ENCODE measurements at places on chromosomes 1 and 21.

DNA sequence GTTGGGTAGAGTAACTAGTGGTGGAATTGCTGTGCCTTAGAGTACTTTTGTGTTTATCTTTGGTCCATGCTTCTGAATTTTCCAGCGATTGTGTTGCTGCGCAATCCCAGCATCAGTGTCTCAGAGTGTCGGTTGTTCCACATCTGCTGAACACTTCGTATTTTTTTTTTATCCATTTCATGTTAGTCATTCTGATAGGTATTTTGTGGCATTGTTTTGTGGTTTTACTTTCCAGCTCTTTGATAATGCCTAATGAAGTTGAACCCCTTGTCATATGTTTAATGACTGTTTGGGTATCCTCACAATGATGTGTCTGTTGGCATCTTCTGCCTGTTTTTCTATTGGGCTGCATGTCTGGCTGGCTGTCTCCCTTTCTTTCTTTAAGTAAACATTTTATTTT lies 13.6 kb downstream of the TUFT1 start:
- no peak overlapping the region for H3K4me3 ChIP-seq
- H3K27me3 ChIP-seq: no peaks in the 10 kb centered on the region
- no peaks in the 10 kb centered on the region for H3K36me3 ChIP-seq
- H3K4me1 ChIP-seq: peaks cover 6% of the 10 kb centered on the region

GRCh38 chr21:45590726-45591618 lies 48.7 kb upstream of the SLC19A1 start:
- H3K27ac ChIP-seq: no peak overlapping the region
- no peaks in the 10 kb centered on the region for H3K27me3 ChIP-seq
- H3K4me3 ChIP-seq: no peak overlapping the region
- DNase-seq: no peak

DNA sequence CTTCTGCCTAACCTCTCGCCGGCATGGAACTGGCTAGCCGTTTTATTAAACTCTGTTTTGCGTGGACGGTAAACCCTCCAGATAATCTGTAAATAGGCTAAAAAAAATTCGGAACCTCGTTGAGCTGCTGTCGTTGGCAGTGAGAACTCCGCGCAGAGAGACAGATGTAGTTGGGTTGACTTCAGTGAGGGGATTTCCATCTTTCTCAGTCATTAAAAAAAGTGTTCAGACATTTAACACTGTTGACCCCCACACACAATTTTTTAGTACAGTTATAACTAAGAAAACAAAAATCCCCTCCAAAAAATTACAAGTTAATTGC lies 464 bp downstream of the PARK7 start:
- DNase-seq: no peak
- H3K27me3 ChIP-seq: no peaks in the 10 kb centered on the region
- peak overlapping the region; percentile 63 for H3K4me3 ChIP-seq
- H3K36me3 ChIP-seq: no peaks in the 10 kb centered on the region
- H3K27ac ChIP-seq: peak overlapping the region; percentile 52
- peaks cover 12% of the 10 kb centered on the region for H3K4me1 ChIP-seq

- H3K27ac ChIP-seq: no peak overlapping the region
- DNase-seq: no peak
- H3K4me1 ChIP-seq: peaks cover 28% of the 10 kb centered on the region
- H3K36me3 ChIP-seq: no peaks in the 10 kb centered on the region
- H3K4me3 ChIP-seq: no peak overlapping the region
These were observed 32.9 kb downstream of the DUSP10 start for GRCh38 chr1:221708987-221709386.

DNA sequence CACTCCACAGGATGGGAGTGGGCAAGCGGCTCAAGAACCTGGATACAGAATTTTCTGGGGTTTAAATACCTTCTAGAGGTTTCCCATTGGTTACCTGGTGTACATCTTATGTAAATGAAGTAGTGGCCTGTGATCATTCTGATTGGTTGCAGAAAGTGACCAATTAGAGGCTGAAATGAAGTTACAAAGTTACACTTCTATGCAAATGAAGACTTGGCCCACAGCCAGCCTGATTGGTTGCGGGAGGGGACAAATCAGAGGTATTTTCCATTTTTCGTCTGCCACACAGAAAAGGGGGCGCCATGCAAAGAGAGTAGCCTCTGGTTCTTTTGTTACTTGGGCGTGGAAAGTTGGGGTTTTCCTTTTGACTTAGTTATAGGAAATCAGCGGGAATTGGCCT lies 8.9 kb downstream of the KCNAB2 start:
- no peak overlapping the region for H3K4me3 ChIP-seq
- H3K36me3 ChIP-seq: no peaks in the 10 kb centered on the region

GRCh38 chr1:221439008-221439746 lies 302.7 kb downstream of the DUSP10 start:
- H3K4me1 ChIP-seq: no peaks in the 10 kb centered on the region
- DNase-seq: no peak
- H3K27ac ChIP-seq: no peak overlapping the region
- H3K27me3 ChIP-seq: peaks cover 6% of the 10 kb centered on the region
- no peak overlapping the region for H3K4me3 ChIP-seq

- DNase-seq: no peak
- no peaks in the 10 kb centered on the region for H3K27me3 ChIP-seq
- H3K4me1 ChIP-seq: peaks cover 7% of the 10 kb centered on the region
- H3K4me3 ChIP-seq: no peak overlapping the region
- no peak overlapping the region for H3K27ac ChIP-seq
These were observed 12.1 kb downstream of the ARHGEF11 start for GRCh38 chr1:157033357-157033876.

- H3K36me3 ChIP-seq: peaks cover 36% of the 10 kb centered on the region
- H3K27ac ChIP-seq: peak overlapping the region; percentile 98
- peaks cover 20% of the 10 kb centered on the region for H3K4me1 ChIP-seq
- no peak overlapping the region for H3K4me3 ChIP-seq
- DNase-seq: no peak
These were observed 1.7 kb downstream of the CC2D1B start for GRCh38 chr1:52364235-52364839.

GRCh38 chr1:26017606-26018005 lies 4.0 kb upstream of the EXTL1 start:
- H3K27ac ChIP-seq: no peak overlapping the region
- no peak for DNase-seq
- peaks cover 58% of the 10 kb centered on the region for H3K4me1 ChIP-seq
- no peak overlapping the region for H3K4me3 ChIP-seq
- H3K36me3 ChIP-seq: no peaks in the 10 kb centered on the region

DNA sequence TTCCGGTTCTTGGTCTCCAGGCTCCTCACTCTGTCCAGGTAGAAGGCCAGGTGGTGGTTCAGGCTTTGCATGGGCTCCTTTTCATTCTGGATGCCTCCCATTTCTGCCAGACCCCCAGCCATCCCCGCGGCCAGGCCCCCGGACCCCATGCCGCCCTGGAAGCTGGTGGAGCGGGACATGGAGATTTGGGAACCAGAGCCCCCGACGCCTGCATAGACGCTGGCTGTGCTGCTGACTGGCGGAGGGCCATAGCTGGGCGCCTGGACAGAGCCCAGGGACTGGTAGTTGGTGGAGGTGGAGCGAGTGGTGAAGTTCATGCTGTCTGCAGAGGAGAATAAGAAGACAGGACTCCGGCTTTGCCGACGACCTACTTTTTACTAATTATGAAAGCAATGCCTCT lies 7.1 kb upstream of the SHCBP1L start:
- H3K4me1 ChIP-seq: no peaks in the 10 kb centered on the region
- no peak overlapping the region for H3K27ac ChIP-seq
- no peak for DNase-seq
- H3K27me3 ChIP-seq: no peaks in the 10 kb centered on the region

DNA sequence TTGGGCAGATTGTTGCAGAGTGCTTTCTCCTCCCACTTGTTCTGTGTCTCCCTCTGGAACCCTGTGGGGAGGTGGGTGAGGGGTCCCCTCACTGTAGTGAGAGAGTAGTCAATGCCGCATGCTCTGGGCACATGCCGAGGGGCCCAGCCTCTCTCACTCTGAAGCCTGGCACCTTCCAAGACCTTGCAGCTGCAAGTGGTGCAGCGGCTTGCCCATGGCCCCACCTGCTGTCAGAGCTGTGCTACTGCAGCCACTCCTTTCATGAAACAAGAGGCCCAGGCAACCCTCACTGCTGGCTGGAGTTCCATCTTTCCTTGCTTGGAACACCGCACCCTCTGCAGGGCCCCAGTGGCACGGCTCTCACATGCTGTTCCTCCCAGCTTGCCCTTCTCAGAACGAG lies 58.4 kb upstream of the COL6A1 start:
- peak; percentile 74 for DNase-seq
- H3K4me3 ChIP-seq: no peak overlapping the region
- H3K27ac ChIP-seq: no peak overlapping the region

DNA sequence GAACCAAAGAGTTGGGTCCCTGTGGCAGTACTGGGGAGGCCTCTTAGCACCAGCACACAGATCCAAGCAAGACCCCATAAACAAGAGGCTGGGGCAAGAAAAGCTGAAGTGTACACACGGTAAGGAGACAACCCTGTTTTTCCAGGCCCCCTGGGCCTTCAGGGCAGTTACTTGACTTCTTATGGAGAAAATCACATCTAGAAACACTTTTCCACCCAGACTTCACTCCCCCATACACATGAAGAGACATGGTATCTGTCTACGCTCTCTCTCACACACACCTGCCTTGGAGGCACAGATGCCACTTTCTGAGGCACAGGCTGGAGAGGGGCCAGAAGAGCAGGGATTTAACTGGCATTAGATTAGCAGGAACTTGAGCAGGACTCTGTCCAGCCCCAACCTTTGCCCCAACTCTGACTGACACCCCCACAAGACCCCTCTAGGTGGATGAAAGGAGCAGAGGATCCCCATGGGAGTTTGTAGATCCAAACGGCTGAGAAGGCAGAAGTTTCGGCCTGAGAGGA lies 2.2 kb downstream of the CERS2 start:
- H3K4me1 ChIP-seq: peaks cover 58% of the 10 kb centered on the region
- no peaks in the 10 kb centered on the region for H3K27me3 ChIP-seq
- H3K27ac ChIP-seq: peak overlapping the region; percentile 94

GRCh38 chr1:55310505-55310971 lies 95.4 kb upstream of the USP24 start:
- H3K27ac ChIP-seq: no peak overlapping the region
- DNase-seq: no peak
- H3K27me3 ChIP-seq: peaks cover 5% of the 10 kb centered on the region
- no peaks in the 10 kb centered on the region for H3K36me3 ChIP-seq

- H3K27ac ChIP-seq: no peak overlapping the region
- no peaks in the 10 kb centered on the region for H3K36me3 ChIP-seq
- DNase-seq: no peak
- H3K4me1 ChIP-seq: peaks cover 4% of the 10 kb centered on the region
- no peaks in the 10 kb centered on the region for H3K27me3 ChIP-seq
- no peak overlapping the region for H3K4me3 ChIP-seq
These were observed 81.5 kb downstream of the SELENOF start for GRCh38 chr1:86832433-86832832.

DNA sequence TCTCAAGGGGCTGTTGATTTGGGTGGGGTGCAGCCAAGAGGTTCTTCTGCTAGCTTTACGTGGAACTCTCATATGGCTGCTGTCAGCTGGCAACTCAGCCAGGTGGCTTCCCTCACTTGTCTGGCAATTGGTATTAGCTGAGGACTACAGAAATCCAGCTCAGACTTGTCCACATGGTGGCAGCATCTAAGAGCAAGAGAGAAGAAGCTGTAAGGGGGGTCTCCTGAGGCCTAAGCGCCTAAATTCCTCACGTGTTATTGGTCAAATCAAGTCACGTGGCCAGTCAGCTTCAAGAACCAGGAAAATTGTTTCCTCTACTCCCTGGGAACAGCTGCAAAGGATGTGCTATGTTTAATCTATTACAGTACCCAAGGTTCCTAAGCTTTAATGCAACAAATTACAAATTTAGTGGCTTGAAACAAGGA lies 4.2 kb upstream of the DYRK3 start:
- no peak overlapping the region for H3K27ac ChIP-seq
- no peaks in the 10 kb centered on the region for H3K27me3 ChIP-seq
- no peak overlapping the region for H3K4me3 ChIP-seq
- H3K4me1 ChIP-seq: peaks cover 16% of the 10 kb centered on the region

GRCh38 chr1:156097499-156098178 lies 15.4 kb upstream of the MEX3A start:
- no peaks in the 10 kb centered on the region for H3K27me3 ChIP-seq
- H3K36me3 ChIP-seq: no peaks in the 10 kb centered on the region
- no peak overlapping the region for H3K4me3 ChIP-seq
- H3K27ac ChIP-seq: no peak overlapping the region

- no peak overlapping the region for H3K4me3 ChIP-seq
- H3K27ac ChIP-seq: no peak overlapping the region
- no peaks in the 10 kb centered on the region for H3K27me3 ChIP-seq
- H3K36me3 ChIP-seq: no peaks in the 10 kb centered on the region
- H3K4me1 ChIP-seq: no peaks in the 10 kb centered on the region
These were observed 135.4 kb upstream of the TNR start for GRCh38 chr1:175878775-175879174.

GRCh38 chr1:180231506-180231921 lies 1.4 kb downstream of the LHX4 start:
- no peak overlapping the region for H3K27ac ChIP-seq
- H3K36me3 ChIP-seq: no peaks in the 10 kb centered on the region
- H3K4me1 ChIP-seq: peaks cover 21% of the 10 kb centered on the region
- DNase-seq: no peak

DNA sequence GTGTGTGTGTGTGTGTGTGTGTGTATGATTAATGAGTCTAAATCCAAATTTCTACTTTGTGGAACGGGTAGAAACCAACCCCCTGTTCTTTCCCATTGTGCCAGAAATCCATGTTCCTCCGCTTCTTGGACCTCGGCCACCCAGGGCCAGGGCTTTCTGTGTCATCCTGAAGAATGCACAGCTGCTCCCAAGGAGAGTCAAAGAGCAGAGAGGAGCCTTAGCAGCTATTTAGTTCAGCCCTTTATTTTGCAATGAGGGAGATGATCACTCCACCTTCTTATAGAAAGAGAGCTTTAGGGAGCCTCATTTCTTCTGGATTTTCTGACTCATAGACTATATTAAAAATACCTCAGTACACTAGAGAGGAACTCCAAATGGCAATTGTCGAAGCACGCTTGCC lies 489.3 kb upstream of the VAMP3 start:
- no peaks in the 10 kb centered on the region for H3K4me1 ChIP-seq
- H3K27me3 ChIP-seq: no peaks in the 10 kb centered on the region
- no peak overlapping the region for H3K27ac ChIP-seq
- DNase-seq: no peak

GRCh38 chr1:31934706-31935629 lies 3.2 kb downstream of the PTP4A2 start:
- DNase-seq: no peak
- peaks cover 87% of the 10 kb centered on the region for H3K4me1 ChIP-seq
- no peaks in the 10 kb centered on the region for H3K27me3 ChIP-seq
- H3K4me3 ChIP-seq: peak overlapping the region; percentile 19
- H3K36me3 ChIP-seq: no peaks in the 10 kb centered on the region

GRCh38 chr1:45979778-45980176 lies 152.7 kb downstream of the PIK3R3 start:
- no peak for DNase-seq
- no peaks in the 10 kb centered on the region for H3K27me3 ChIP-seq
- no peaks in the 10 kb centered on the region for H3K4me1 ChIP-seq

All from adrenal gland (tissue), 19 donors.